ENCODE measurements at places on chromosomes 3 and 15.

DNA sequence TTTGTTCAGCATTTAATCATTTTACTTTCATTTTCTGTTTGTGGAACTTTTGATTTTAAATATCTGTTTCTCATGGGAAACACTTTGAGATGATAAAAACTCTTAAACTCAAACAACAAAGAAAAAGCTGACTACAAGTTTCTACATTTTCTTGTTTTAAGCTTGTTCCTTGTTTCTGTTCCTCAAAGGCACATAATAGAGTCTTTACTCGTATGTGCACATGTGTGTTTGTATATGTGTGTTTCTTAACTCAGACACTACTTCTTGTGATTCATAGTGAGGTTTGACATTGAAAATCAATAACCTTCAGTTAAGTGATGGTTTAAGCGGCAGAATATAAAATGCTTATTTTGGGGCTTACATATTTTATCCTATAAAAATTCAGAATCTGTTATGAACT lies 786.7 kb upstream of the EPHA6 start:
- DNase-seq = no peak
- H3K36me3 ChIP-seq = no peaks in the 10 kb centered on the region
- no peak overlapping the region for H3K4me3 ChIP-seq
- H3K4me1 ChIP-seq = no peaks in the 10 kb centered on the region

DNA sequence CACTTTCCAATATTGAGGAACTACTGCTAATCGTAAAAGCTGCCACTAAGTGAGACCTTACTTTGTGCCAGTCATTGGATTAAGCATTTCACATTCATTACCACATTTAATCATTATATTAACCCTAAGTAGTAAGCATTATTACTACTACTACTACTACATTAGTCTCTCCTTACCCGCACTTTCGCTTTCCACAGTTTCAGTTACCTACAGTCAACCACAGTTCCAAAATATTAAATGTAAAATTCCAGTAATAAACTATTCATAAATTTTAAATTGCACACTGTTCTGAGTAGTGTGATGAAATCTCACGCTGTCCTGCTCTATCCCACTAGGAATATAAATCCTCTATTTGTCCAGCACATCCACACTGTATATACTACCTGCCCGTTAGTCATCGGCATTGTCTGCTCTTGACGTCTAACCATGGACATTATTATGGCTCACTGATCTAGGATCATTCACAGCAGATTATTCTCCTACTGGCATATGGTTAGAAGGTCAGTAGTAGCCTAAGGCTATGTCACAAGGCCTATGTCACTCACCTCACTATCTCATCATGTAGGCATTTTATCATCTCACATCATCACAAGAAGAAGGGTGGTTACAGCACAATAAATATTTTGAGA lies 121.1 kb downstream of the GSK3B start:
- H3K36me3 ChIP-seq = no peaks in the 10 kb centered on the region
- no peak overlapping the region for H3K27ac ChIP-seq
- no peaks in the 10 kb centered on the region for H3K27me3 ChIP-seq
- no peak overlapping the region for H3K4me3 ChIP-seq
- DNase-seq = no peak

DNA sequence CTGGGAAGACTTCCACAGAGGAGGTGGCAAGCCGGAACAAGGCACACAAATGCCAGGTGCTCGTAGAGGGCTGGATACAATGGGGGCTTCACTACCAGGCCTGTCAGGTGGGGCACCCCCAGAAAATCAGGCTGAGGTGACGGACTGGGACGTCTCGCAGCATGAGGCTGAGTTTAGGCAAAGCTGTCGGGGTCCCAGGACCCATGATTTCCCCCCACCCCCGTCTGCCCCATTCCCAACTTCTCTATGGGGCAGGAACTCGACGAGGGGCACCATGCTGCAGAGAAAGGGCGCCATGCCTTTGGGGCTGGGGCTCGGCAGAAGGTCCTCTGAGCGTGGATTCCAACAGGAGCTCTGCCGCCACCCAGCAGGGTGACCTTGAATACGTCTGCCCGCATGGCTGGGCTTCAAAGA lies 65.7 kb upstream of the HES1 start:
- peaks cover 27% of the 10 kb centered on the region for H3K36me3 ChIP-seq
- no peak for DNase-seq
- peaks cover 51% of the 10 kb centered on the region for H3K27me3 ChIP-seq

DNA sequence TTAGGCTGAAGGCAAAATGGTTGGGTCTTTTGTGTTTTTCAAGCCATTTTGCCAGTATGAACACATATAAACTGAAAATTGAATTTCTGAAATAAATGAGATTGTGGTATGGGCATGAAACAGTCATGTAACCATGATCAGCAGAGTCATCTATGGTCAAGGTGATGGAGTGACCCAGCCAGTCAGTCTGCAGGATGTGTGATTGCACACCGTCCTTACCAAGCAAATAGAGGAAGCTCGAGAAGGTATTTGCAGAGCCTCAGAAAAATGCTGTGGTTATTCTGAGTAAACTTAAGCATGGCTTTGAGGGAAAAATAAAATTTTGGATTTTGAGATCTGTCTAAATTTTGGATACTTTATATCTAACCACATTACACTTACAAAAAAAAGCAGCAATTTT lies 95.9 kb upstream of the RNF7 start:
- no peak overlapping the region for H3K4me3 ChIP-seq
- no peak for DNase-seq
- H3K27me3 ChIP-seq = no peaks in the 10 kb centered on the region
- H3K36me3 ChIP-seq = no peaks in the 10 kb centered on the region
- H3K4me1 ChIP-seq = peaks cover 14% of the 10 kb centered on the region
- H3K27ac ChIP-seq = no peak overlapping the region

DNA sequence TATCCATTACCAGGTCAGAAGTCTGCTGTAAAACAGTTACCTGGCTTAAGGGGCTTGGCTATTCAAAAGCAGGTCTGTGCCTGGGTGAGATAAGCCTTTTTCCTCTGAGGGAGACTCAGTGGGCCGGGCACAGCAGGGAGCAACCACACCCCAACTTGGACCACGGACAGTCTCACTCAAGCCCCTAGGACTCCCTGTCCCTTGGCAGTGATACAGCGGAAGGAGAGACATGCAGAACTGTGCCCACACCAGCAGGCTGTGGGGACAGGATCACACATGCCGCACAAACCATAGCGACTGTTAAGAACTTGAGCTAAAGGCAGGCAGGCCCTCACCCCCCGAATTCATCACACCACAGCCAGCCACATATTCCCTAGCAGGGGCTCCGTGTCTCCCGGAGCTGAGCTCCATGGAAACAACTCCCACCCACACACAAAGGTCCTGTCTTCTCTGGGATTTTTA lies 2.8 kb upstream of the GP5 start:
- DNase-seq = no peak
- peaks cover 8% of the 10 kb centered on the region for H3K36me3 ChIP-seq
- H3K4me1 ChIP-seq = peaks cover 15% of the 10 kb centered on the region
- H3K4me3 ChIP-seq = no peak overlapping the region
- peaks cover 33% of the 10 kb centered on the region for H3K27me3 ChIP-seq

DNA sequence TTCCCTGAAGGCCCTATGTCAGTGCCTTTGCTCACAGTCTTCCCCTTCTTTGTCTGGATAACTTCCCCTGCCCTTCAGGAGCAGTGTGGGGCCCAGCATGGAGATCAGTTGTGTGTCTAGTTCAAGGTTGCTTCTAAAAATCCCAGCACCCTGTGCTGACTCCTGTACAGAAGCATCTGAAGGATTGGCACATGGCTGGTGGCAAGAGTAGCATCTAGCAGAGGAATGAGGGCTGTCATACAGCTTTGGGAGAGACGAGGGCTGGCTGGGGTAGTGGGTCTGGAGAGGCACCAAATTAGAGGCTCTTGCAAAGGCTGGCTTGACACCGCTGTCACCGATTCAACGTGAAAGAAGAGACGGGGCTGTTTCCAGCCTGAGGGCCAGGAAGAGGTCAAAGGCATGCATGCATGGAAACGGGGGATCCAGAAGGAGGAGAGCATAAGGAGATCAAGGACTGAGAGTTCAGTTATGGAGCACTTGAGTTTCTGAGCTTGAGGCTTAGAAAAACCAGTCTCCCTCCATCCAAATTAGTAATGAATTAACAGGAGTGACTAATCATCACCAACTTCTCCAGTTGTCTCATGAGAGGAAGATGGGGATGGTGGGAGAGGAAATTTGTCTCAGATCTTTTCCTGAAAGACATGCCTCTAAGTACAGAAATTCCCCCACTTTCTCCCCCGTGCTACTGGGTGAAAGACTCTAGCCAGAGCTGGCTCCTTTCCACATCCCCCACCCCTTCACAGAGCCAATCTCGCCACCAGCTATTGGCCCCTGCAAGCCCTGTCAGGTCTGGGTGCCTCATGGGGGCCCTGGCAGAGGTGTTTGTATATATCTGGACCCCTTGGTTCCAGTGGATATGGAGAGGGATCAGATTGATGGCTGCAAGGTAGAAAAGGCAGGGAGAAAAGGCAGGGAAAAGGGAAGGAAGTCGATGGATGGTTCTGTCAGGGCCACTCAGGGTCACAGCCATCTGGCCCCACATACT lies 45.9 kb downstream of the SLCO2A1 start:
- no peak for DNase-seq
- H3K27ac ChIP-seq = no peak overlapping the region
- H3K27me3 ChIP-seq = peaks cover 4% of the 10 kb centered on the region
- H3K4me1 ChIP-seq = peaks cover 49% of the 10 kb centered on the region

DNA sequence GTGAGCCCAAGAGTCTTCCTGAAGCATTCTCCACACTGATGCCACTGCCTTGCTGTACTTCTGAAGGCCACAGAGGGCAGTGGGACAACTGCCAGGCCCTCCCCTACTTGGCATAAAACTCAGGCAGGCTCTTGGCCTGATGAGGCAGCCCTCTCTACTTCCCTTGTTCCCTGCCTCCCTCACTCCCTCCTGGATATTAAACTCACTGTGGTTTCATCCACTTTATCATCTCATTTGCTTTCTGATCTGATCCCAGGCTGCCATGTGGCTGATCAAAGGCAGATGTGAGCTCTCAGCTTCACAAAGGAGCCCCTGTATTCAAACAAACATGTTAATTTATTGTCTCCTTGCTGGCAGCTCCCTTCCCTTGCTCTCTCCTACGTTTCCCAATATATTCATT lies 533.5 kb downstream of the IGSF11 start:
- no peaks in the 10 kb centered on the region for H3K36me3 ChIP-seq
- H3K4me1 ChIP-seq = peaks cover 3% of the 10 kb centered on the region
- H3K4me3 ChIP-seq = no peak overlapping the region
- H3K27ac ChIP-seq = no peak overlapping the region

DNA sequence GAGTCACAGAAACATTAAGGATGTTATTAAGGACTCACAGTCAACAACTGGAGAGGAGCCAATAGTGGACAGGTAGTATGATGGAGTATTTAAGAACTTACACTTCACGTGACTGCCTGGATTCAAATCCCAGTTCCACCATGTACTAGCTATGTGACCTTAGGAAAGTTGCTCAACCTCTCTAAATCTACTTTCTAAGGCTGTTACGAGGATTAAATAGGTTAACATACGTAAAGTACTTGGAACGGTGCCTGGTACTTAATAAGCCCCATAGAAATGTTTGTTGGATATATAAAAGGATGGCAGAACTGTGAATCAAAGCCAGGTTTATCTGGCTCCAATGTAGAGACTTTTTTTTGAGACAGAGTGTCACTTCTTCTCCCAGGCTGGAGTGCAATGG lies 24.4 kb downstream of the THRB start:
- DNase-seq = no peak
- H3K36me3 ChIP-seq = peaks cover 6% of the 10 kb centered on the region
- H3K27ac ChIP-seq = no peak overlapping the region

DNA sequence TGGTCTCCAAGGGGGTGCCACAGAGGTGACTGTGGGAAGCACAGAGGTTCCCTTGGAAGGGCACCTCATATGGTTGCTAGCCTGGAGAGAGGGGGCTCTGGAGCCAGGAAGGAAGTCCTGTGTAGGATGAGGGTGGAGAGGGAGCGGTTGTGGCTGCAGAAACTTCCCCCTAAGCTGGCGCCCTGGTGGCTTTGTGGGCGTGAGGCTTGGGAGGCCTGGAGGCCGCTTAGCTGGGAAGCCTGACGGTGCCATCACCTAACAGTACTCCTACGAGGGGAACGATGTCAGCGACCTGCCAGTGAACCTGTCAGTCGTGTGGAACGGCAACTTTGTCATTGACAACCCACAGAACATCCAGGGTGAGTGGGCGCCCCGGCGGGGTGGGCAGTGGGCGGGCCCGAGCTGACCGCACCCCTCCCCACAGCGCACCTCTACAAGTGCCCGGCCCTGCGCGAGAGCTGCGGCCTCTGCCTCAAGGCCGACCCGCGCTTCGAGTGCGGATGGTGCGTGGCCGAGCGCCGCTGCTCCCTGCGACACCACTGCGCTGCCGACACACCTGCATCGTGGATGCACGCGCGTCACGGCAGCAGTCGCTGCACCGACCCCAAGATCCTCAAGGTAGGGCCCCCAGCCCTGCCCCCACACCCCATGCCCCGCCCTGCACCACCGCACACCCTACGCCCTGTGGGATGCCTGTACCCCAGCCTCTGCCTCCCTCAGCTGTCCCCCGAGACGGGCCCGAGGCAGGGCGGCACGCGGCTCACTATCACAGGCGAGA lies 31.0 kb downstream of the PLXNA1 start:
- H3K36me3 ChIP-seq = peaks cover 21% of the 10 kb centered on the region
- H3K27ac ChIP-seq = no peak overlapping the region
- H3K4me3 ChIP-seq = no peak overlapping the region
- no peaks in the 10 kb centered on the region for H3K4me1 ChIP-seq
- DNase-seq = no peak
- no peaks in the 10 kb centered on the region for H3K27me3 ChIP-seq

DNA sequence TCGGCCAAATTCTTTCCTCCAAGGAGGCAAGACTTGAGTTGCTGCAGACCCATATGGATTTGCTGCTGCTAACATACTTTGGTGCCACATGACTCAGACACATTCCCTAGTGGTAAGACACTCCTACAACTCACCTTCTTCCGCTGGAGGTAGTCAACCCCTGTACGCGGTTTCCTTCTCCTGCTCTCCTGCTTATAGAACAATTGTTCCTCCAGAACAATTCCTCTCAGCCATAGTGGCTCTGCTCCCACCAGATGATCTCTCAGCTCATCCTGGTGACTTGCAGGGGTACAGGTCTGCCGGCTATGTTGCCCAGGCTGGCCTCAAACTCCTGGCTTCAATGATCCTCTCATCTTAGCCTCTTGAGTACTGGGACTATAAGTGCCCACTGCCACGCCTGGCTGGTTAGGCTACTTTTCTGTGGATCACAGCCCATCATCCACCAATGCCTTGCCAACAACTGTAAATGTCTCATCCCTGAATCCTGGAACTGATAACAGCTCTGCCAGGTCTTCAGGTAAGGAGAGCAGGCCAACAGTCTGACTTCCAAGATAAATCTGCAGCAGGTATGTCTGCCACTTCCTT lies 2.4 kb upstream of the CXCR6 start:
- H3K36me3 ChIP-seq = peaks cover 27% of the 10 kb centered on the region
- no peak for DNase-seq
- no peak overlapping the region for H3K4me3 ChIP-seq
- H3K27me3 ChIP-seq = no peaks in the 10 kb centered on the region

- no peaks in the 10 kb centered on the region for H3K36me3 ChIP-seq
- DNase-seq = no peak
- H3K27ac ChIP-seq = peak overlapping the region; percentile 17
- H3K4me3 ChIP-seq = no peak overlapping the region
Measured at GRCh38 chr3:182911782-182912111, 68.6 kb downstream of the DCUN1D1 start.

Measured in WTC11 (cell line).